ENCODE measurements at places on chromosomes 3 and 15.

- DNase-seq = no peak
Measured at GRCh38 chr15:56817321-56818080, 84.2 kb upstream of the ZNF280D start.

GRCh38 chr3:181919375-181919774 lies 207.7 kb downstream of the SOX2 start:
- DNase-seq = no peak

- DNase-seq = no peak
Measured at GRCh38 chr3:132325634-132326033, 8.4 kb downstream of the ACP3 start.

- DNase-seq = no peak
Measured at GRCh38 chr15:49314716-49315115, 108.3 kb upstream of the FGF7 start.

DNA sequence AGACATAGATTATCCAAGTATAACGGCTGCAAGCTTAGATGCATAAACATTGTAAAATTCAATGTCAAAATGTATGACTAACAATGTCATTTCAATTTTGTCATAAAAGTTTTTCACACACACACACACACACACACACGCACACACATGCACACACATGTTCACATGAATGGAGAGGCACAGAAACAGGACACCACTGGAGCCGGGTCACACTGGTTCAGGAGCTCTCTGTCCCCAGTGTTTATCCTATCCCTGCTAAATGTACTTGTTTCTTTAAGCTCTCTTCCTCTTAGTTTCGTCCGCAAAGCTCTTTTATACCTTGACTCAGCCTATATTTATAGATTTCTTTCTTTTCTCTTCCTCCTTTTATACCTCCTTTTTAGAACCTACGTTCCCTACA lies 249.9 kb downstream of the CADPS start:
- DNase-seq = no peak

- DNase-seq = no peak
Measured at GRCh38 chr3:63202529-63202928, 75.6 kb upstream of the SYNPR start.

DNA sequence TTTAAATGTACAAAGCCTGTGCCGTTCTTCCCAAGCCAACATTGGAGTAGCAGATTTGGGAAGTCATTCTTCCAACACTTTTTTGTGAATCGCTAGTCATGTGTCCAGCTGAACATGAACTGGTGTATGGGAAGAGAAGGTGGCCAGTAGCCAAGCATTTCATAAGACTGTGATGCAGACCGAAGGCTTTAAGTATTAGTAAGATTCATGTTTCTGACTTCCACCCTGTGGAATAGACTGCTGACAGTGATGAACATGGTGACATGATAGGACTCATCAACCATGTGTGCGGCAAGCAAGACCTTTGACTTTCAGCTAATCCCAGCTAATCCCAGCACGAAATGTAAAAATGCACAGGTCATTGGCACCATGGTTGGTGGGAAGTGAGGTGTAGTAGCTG lies 48.3 kb upstream of the THSD4 start:
- no peak for DNase-seq

DNA sequence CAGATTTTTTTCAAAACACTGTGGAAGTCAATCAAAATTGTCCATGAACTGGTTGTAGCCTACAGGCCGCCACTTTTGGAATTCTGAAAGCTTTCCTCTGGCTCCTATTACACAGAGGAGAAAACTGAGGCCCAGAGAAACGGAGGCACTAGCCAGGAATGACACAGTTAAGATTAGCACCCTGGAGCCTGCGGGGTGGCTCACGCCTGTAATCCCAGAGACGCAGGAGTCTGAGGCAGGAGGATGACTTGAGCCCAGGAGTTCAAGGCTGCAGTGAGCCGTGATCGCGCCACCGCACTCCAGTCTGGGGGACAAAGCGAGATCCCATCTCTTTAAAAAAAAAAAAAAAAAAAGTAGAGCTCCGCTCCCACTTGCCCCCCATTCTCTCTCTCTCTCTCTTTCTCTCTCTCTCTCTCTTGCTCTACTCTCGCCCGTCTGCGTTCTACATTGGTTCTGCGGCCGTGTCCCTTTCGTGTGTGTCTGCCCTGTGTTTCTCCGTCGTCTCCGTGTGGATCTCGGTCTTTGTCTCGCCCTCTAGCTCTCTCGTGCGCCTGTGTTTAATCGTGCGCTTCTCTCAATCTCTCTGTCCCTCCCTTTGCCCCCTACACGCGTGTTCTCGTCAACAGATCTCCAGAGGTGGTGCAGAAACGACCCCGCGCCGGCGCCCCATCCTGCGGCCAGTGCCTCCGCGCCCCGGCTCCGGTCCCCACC lies 512 bp upstream of the TRH start:
- no peak for DNase-seq

GRCh38 chr3:150348500-150348899 lies 59.6 kb upstream of the TSC22D2 start:
- no peak for DNase-seq

- DNase-seq = no peak
Measured at GRCh38 chr3:65836047-65836446, 202.7 kb downstream of the MAGI1 start.

GRCh38 chr3:105352976-105353375 lies 13.7 kb upstream of the ALCAM start:
- DNase-seq = no peak

DNA sequence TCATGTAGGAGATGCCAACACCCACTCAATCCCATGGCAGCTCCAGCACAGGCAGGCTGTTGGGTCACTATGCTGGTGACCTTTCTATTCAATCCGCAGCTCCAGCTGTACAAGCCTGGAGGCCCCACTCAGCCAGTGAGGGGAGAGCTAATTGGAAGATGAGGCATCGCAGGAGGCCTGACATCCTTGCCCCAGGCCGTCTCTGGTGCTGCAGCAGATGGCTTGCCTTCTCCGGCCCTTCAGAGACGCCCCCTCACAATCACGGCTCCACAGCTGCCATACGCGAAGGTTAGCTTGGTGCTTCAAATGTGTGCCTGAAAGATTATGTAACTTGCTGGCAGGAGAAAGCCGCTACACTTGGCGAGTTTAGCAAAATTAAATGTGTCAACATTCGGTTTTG lies 104.2 kb upstream of the CLSTN2 start:
- no peak for DNase-seq

DNA sequence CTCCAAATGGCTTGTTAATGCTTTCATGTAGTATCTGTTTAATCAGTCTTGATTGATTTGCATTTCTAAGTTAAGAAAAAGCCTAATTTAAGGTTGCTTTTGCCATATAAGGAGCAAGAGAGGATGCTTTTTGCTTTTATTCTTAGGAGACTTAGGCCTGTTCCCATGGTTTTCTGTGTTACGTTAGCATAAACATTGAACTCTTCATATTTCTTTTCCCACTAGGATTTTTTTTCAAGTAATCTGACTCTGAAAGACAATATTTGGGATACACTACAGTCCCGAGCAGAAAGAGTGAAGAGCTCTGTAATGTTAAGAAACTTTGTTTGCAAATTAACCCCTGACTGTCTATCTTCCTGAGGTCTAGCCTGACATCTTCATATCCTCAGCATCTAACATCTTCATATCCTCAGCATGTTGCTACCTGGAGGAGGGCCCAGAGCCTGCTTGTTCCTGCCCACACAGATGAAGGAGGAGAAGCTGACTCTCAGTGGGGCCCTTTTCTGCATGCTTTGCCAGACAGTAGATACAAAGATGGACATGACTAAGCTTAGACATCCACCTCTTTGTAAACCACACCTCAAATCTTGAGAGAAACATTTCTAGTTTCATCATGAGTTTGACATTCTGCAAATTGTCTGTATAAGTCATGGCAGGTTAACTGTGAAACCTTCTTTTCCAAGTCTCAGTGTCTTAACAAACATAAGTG lies 86.2 kb upstream of the COL6A5 start:
- DNase-seq = no peak

DNA sequence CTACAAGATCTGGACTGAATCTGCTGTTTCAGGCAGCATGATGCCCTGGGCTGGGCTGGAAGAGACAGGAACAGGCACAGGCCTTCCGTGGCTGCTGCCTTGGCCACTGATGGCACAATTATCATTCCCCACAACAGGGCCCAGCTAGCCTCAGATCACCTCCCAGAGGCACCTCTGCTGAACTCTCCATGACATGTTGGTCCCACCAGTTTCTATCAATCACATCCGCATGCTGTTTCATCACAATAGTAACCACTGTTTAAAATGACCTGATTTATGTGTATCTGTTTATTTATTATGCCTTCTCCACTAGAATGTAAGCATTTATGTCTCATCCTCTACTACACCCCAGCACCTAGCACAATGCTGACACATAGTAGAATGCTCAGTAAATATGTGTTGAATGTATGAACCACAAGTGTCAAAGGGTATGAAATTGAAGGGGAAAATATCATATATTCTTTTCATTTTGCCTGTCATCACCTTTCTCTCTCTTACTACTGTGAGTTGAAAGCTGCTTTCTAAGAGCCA lies 32.7 kb upstream of the ZBTB38 start:
- DNase-seq = no peak

GRCh38 chr3:72601060-72601459 lies 247.2 kb downstream of the SHQ1 start:
- no peak for DNase-seq

All from stimulated activated CD4-positive, alpha-beta T cell treated with anti-CD3 and anti-CD28 coated beads, Interleukin-4, amount 100 ng/mL, for 24 hours (primary cell).